ENCODE measurements at places on chromosomes 5 and 9. TPM values are rescaled to one million over a fixed set of nuclear protein-coding genes. Genes with fewer than 3 reads are reported as not detected.

The COL15A1 gene
- total RNA-seq = 1.7 TPM

The WDR38 gene
- not detected for total RNA-seq

The GABRA6 gene
- total RNA-seq = not detected

The MAPK9 gene
- total RNA-seq = 33.2 TPM

The MLANA gene
- not detected for total RNA-seq

The PCDHGA10 gene
- total RNA-seq = 12.2 TPM

DNA sequence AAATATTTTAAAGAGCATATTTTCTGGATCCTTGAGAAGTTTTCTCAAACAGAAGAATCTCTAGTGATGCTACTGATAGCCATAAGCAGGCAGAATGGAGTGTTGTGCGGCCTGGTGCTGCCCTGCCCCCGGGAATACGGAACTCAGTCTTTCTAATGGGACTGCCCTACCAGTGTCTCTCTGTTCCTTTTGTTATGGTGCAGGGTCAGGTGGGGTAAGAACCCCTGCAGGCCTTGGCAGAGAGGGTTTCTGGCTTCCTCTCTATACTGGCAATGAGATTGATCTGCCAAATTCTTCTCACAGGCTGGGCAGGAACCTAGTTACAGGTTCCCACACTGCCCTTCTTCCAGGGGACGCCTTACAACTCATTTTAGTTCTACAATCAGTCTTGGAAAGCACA, 2.6 kb downstream of the IL5 start:
- DNase-seq = no peak

- no peak for DNase-seq
Measured at GRCh38 chr9:135388530-135388929, 91.1 kb upstream of the PPP1R26 start.

GRCh38 chr5:164354139-164354751, 848.8 kb downstream of the MAT2B start:
- DNase-seq = no peak

- no peak for DNase-seq
Measured at GRCh38 chr5:117041926-117042595, 467.4 kb upstream of the SEMA6A start.

DNA sequence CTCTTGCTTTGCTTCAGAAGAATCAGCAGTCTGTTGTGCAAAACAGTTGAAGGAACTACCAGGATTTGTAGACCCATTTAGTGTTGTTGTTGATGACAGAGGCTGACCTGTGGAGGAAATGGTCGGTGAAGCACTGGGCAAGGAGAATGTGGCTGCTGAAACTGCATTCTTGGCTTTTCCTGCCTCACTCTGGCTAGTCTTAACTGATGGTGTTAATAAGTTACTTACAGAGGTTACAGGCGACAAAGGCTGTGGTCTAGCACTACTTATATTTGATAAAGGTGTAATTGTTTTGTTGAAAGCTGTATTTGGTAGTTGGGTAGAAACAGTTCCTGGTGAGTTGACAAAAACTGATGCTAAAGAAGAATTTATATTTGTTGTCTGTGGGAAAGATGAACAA, 31.5 kb downstream of the MLANA start:
- no peak for DNase-seq

DNA sequence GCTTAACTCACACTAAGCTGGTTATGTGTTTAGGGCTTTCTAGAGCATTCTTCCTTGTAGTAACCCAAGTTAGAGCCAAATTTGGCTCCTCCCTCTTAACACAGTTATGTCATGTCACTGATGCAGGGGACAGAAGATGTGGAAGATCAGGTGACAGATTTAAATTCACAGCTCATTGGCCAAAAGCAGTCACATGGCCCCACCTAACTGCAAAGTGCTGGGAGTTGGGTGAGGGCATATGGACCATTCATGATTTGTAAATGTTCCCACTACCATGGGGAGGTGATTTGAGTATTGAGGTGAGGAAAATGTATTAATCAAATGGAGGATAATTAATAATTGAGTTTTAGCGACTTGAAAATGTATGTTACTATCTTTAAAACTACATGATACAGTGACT, 829.4 kb downstream of the CDH12 start:
- no peak for DNase-seq

- DNase-seq = no peak
Measured at GRCh38 chr5:82619097-82619496, 340.9 kb upstream of the RPS23 start.

DNA sequence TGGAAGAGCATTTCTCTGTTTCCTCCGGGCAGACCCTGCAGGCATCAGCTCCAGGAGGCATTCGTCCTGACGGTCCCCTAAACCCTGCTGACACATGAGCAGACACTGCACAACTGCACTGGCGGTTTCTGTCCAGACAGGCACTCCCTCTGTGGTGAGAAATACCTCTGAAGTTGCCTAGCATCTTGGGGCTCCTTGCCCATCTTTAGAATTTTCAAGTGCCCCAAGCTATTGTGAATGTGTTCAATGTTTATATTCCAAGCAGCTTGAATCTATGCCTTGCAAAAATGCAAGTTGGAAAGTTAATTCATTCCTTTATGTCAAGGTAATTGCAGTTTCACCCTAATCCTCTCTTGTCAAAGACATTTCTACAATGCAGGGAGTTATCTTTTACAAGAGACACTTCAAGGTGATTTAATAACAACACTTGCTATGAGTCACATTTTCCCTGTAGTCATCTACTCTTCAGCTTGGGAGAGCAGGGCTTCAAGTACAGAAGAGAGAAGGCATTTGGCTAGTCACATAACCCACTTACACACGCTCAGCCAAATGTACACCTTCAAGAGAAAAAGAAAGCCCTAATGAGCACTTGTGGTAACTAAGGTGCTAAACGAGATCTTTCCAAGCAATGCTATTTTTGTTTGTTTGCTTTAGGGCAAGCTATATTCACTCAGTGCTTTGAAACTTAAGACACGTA, 302.5 kb downstream of the MLLT3 start:
- DNase-seq = peak; percentile 65

DNA sequence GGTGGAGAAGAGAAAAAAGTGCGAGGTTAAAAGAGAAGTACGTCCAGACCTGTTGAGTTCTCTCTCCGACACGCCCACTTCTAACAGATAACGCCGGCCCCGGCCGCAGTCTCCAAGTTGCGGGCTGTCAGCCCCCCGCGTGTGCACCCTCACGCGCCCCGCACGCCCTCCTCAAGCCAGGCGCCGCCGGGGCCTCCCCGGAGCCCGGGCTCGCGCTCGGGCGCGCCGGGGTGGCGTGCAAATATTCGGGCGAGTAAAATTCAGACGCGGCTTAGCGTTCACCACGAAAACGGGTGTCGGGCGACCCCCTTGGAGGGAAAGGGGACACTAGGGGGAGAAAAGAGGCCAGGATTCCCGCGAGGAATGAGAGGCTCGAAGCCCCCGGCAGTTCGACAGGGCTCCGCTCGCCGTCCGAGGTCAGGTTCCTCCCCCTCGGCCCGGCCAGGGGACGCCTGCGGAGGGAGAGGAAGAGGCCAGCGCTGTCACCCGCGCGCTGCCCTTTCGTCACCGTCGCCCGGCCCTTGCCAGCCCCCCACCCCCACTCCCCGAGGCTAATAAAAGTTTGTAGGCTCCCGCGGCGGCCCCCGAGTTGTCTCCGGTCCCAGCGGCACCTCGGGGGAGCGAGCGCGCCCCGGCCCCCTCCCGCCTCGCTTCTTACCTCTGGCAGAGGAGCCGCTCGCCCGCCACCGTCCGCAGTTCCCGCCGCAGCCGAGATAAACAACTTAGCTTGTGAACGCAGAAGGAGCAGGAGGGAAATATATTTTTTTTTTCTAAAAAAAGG, 743 bp downstream of the NR3C1 start:
- peak; percentile 67 for DNase-seq

DNA sequence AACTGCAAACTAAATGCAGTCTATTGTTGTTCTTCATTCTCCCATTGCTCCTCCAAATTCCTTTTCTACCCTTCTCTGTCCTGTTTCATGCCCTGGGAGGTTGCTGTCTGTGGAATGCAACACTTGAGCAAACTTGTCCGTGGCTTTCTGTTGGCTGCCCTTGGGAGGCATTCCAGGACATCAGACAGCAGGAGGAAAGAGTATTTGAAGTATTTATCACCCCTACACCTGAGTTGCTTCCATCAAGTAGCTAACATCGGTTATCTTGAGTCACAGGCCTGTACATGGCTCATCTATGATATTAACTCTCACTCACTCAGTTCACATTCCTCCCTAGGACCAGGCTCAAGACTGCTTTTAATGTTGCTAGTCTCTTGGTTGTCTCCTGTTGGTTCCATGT, 803.4 kb upstream of the CDH6 start:
- no peak for DNase-seq

- DNase-seq = no peak
Measured at GRCh38 chr9:74643303-74643923, 146.3 kb downstream of the RORB start.

- no peak for DNase-seq
Measured at GRCh38 chr5:153088538-153088937, 401.9 kb upstream of the GRIA1 start.

- DNase-seq = no peak
Measured at GRCh38 chr5:105968981-105969380, 1701.8 kb downstream of the EFNA5 start.

DNA sequence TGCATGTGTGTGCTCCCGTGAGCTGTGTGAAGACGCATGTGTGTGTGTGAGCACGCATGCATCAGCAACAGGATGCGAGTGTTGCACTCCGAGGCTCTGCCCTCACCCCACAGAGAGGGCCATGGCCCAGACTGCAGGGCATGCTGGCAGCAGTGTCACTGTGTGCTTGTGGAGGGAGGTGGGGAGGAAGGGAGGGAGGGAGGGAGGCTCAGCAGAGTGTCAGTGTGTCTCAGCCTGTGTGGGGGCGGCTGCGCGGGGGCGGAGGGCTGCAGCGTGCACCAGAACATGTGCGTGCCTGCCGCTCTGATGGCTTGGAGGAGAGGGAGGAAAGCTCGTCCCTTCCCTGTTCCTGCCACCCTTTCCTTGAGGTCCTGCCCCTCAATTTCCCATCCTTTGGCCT, 5.3 kb downstream of the CAMK2A start:
- DNase-seq = no peak

DNA sequence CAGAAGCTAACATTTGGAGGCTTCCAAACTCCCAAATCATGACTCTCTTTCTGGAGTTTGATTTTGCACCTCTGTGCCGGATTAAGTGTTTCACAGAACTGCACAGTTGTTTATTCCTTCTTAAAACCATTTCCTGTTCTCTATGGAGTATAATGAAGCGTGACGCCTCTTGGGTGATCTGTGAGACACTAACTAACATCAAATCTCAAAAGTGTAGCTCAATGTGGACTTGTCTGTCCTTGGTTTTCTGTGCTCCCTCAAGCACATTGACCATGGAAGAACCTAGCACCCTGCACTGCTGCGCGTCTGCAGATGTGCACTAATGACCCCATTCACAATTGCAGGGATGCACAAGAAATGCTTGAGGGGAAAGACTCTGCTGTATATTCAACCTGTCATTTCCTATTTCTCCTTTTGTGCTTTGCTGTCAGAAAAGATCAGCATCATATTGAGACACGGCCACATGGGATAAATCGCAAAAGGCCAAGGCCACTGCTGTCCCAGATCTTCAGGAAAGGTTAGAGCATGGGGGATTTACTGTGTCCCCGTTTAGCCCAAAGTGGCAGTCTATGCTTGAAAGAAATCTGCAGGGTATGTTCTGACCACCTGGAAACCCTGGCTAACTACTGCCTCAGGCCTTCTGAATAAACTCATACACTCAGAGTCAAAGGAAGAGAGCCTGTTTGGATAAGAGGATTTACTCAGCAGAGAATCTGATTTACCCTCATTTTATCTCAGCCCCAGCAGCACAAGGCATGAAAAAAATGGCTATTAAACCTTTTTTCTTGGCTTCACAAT, 109.6 kb downstream of the BAAT start:
- DNase-seq = no peak

DNA sequence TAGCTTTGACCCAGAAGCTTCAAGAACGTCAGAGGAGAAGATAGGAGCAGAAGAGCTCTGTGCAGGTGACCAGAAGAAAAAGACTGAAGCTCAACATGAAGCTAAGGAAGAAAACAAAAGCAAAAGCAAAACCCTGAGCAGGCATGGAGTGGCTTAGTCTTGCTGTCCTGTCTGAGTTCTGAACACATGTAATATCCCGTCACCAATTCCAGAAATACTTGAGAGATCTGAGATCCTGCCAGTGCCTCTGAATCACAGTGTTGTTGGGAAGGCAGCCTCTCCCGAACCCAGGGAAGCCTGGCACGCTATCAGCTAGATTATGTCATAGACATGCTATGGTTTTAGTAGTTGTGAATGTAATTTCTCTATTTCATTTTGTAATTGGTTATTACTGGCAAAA, 235.7 kb downstream of the ICE1 start:
- peak; percentile 31 for DNase-seq

GRCh38 chr9:137564134-137564533, 12.5 kb downstream of the MRPL41 start:
- DNase-seq = no peak

DNA sequence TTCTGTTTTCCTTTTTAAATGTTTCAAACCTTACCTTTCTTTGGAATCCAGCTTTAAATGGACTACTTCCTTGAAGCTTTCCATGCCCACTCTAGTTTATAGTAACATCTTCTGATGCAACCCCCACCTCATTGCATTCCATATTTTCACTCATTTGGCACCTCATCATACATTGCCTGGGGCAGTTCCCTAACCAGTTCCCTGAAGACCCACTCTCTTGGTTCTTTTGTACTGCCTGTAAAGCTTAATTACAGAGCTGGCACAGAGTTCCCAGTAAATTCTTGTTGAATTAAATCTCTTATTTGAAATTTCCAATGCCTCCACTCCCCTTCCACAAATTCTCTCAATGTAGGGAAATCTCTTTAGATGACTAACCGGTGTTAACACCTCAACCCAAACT, 257.2 kb downstream of the ARRDC3 start:
- DNase-seq = no peak

DNA sequence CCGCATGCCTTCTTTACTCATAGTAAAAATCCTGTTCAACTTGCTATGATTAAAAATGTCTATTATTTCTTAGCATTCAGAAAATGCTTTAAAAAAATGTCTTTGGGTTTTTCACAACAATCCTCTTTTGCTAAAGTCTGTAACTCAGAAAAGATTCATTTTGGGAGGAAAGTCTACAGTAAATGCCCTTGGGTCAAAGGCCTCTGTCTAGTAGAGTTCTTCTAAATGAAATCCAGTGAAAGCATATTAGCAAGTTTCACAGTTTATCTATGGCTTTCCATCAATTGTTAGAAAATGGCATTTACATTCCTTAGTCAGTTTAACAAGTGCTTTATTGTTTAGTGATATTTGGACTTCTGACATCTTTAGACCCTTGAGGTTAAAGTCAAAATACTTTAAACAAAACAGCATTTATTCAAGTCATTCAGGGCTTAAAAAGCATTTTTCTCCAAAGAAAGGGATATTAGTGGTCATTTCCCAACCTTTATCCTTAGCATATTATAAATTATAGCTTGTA, 137.1 kb upstream of the TARS1 start:
- no peak for DNase-seq

DNA sequence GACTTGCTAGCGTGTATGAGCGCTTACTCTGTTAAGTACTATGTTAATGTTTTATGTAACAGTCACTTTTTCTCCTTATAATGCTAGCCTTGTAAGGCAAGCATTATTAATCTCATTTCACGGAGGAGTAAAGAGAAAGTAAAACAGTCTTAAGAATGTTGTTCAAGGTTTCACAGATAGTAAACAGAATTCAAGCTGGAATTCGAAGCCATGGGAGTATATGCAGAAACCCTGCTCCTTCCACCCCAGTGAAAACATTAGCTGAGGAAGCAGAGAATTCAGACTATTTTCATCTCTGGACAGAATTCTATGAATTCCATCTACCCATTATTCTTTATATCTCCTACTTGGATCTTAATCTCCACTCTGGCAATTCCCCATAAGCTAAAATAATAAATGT, 1028.3 kb upstream of the WWC1 start:
- DNase-seq = no peak

Measured in fibroblast of villous mesenchyme (primary cell).